ENCODE measurements at places on chromosomes 16 and 17. TPM values are rescaled to one million over a fixed set of nuclear protein-coding genes. Genes with fewer than 3 reads are reported as not detected.

DNA sequence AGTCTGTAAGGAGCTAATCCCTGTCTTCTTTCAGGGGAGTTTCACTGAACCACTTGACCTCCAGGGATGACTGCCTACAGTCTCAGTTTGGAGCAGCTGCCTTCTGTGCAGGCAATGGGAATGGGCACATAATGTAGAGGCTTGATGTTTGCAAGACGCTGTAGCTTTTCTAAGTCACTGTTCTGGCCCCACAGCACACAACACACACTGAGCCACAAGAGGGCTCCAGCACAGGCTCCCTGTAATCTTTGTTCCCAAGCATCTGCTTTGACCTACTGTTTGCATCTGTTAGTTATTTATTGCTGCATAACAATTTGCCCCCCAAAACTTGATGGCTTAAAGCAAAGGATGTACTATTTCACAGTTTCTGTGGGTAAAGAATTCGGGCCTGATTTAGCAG is 419.0 kb upstream of the ASIC2 start:
- H3K36me3 ChIP-seq = no peaks in the 10 kb centered on the region
- H3K4me3 ChIP-seq = no peak overlapping the region
- no peaks in the 10 kb centered on the region for H3K27me3 ChIP-seq
- H3K27ac ChIP-seq = no peak overlapping the region
- no peak for DNase-seq

DNA sequence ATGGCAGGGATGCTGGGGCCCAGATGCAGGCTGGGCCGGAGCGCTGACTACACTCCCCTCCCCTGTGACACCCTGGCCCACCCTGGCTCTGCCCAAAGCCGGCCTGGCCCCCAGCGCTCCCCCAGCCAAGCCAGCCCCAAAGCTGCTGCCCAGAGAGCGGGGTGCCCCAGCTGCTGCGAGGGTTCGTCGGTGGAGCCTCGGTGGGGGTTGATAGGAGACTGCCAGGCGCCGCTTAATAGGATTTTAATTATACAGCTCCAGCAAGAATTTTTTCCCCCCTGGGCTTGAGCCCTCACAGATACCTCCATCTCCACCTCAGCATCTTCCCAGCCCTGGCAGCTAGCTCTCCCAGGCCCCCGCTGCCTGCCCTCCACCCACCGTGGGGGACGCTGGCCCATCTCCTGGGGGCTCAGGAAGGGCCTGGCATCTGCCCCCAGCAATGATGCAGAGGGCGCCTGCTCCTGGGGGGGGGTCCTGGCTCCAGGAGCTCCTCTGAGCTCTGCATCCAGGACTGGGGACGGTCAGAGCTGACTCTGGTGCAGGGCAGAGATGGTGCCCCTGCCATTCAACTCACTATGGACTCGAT is 36.8 kb upstream of the DLX4 start:
- no peak overlapping the region for H3K27ac ChIP-seq
- DNase-seq = no peak
- H3K27me3 ChIP-seq = no peaks in the 10 kb centered on the region
- no peak overlapping the region for H3K4me3 ChIP-seq
- peaks cover 21% of the 10 kb centered on the region for H3K4me1 ChIP-seq

- no peaks in the 10 kb centered on the region for H3K27me3 ChIP-seq
- H3K4me1 ChIP-seq = peaks cover 15% of the 10 kb centered on the region
- H3K36me3 ChIP-seq = peaks cover 34% of the 10 kb centered on the region
- H3K27ac ChIP-seq = no peak overlapping the region
These were observed 1.0 kb downstream of the MTMR4 start for GRCh38 chr17:58513267-58513964.

DNA sequence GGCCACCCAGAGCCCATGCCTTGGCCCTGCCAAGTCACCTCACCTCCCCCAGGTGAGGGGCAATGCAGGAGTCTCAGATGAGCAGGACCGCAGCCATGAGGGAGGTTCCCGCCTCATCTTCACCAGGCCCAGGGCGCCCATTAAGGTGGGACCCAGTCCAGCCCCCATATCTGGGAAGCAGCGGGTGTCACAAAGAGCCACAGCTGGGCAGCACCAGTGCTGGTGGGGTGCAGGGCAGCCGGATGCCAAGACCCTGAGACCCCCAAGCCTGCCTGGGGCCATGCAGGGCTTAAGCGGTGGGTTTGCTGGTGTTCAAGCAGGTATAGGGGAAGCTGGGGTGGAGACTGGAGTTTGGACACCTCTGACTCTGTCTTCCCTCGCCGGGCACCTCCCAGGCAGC is 237.8 kb upstream of the GSE1 start:
- H3K27ac ChIP-seq = no peak overlapping the region
- H3K4me3 ChIP-seq = no peak overlapping the region
- H3K36me3 ChIP-seq = no peaks in the 10 kb centered on the region
- peaks cover 45% of the 10 kb centered on the region for H3K4me1 ChIP-seq

GRCh38 chr17:81511804-81512561 is 616 bp downstream of the ACTG1 start:
- H3K36me3 ChIP-seq = peaks cover 39% of the 10 kb centered on the region
- peaks cover 24% of the 10 kb centered on the region for H3K4me1 ChIP-seq
- H3K4me3 ChIP-seq = peak overlapping the region; percentile 96
- no peaks in the 10 kb centered on the region for H3K27me3 ChIP-seq
- DNase-seq = peak; percentile 91
- peak overlapping the region; percentile 58 for H3K27ac ChIP-seq

DNA sequence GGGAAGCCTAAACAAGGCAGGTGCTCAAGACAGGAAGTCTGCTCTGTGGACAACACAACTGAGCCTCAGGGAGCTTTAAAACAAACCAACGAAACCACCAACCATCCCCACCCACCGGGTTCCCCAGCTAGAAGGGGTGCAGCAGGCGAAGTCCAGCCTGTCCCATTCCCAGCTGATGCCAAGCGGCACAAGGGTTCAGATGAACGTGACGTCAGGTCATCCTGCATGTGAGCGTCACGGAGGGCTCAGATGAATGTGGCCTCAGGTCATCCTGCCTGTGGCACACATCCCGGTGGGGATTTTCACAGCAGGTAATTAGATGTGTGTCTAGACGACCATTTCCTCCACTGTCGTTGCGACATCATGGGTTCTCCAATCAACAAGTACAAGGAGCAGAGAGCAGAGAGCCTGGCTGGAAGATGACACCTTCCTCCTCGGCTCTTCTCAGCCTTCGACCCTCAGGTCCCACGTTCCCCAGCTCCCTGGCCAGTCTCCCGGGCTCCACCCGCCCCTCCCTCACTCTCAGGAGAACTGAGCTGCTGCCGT is 246.5 kb downstream of the FOXL1 start:
- H3K4me3 ChIP-seq = no peak overlapping the region
- DNase-seq = no peak
- peak overlapping the region; percentile 95 for H3K27ac ChIP-seq
- peaks cover 28% of the 10 kb centered on the region for H3K4me1 ChIP-seq
- no peaks in the 10 kb centered on the region for H3K36me3 ChIP-seq
- H3K27me3 ChIP-seq = peaks cover 13% of the 10 kb centered on the region

- H3K4me1 ChIP-seq = peaks cover 4% of the 10 kb centered on the region
- no peak overlapping the region for H3K27ac ChIP-seq
- peaks cover 81% of the 10 kb centered on the region for H3K36me3 ChIP-seq
- DNase-seq = peak; percentile 86
- no peak overlapping the region for H3K4me3 ChIP-seq
These were observed 14.3 kb downstream of the HBQ1 start for GRCh38 chr16:194516-194915.

The TBC1D28 gene
- not detected for total RNA-seq

The CCDC144A gene
- 28.0 TPM for total RNA-seq

The FBXO39 gene
- total RNA-seq = 0.59 TPM

The KRT23 gene
- 0.59 TPM for total RNA-seq

The PRAC2 gene
- total RNA-seq = not detected

The ASPHD1 gene
- total RNA-seq = 1.8 TPM
